ENCODE measurements at places on chromosomes 7 and 10. TPM values are rescaled to one million over a fixed set of nuclear protein-coding genes. Genes with fewer than 3 reads are reported as not detected.
A peak's percentile ranks its signal among the peaks of the same experiment; 100 is the strongest.

DNA sequence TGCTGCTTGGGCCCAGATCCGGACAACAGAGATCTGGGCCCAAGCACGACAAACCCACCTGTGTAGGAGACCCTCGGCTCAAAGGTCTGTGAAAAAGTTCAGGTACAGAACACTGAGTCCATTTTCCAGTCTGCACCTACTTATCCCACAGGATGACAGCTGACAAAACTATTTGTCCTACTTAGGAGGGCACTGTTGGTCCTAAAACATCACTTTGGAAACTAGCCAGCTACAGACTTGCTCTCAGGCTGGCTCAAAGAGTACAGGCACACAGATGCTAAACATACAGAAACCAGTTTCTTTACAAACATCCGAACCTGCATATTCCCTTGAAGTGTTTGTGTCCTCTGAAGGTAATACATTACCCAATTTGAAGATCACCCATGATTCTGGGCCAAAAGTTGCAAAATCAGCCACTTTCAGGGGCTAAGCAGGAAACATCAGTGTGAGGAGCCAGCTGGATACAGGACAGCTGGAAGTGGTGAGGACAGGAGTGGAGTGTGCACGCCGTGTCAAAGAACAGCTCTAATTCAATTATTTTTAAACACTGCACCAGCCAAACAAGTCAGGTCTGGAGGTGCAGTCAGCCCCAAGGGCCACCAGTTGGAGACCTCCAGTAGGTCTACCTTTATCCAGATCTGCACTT lies 88.5 kb downstream of the NOC3L start:
- no peak overlapping the region for H3K27ac ChIP-seq
- H3K27me3 ChIP-seq = peaks cover 4% of the 10 kb centered on the region
- DNase-seq = no peak
- no peaks in the 10 kb centered on the region for H3K36me3 ChIP-seq

DNA sequence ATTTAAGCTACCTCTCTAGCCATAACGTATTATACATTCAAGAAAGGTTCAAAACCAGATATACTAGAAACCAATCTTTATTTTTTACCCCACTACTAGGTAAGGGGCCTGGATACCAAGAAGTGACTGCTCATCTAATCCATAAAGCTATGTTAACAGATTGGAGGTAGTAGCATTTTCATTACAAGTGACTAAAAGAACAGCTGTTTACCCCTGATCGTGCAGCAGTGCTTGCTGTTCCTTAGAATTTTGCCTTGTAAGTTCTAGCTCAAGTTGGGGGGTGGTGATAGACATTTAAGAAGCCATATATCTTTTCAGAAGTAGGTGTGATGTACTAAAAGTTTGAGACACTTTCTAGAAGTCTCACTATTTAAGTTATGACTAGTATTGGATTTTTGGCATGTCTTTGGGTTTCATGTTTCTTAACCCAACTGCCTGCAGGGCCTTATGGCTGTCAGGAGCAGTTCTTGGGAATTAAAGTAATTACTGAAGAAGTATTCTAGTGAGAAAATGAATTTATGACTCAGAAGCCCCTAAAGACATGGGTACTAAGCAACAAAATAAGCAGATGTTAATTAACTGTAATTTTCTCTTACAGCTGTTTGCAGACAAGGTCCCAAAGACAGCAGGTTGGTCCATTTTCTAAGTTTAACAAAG lies 2.3 kb downstream of the PPIA start:
- H3K4me3 ChIP-seq = peak overlapping the region; percentile 91
- H3K27me3 ChIP-seq = no peaks in the 10 kb centered on the region
- H3K36me3 ChIP-seq = peaks cover 31% of the 10 kb centered on the region
- peak overlapping the region; percentile 5 for H3K27ac ChIP-seq
- H3K4me1 ChIP-seq = peaks cover 10% of the 10 kb centered on the region

DNA sequence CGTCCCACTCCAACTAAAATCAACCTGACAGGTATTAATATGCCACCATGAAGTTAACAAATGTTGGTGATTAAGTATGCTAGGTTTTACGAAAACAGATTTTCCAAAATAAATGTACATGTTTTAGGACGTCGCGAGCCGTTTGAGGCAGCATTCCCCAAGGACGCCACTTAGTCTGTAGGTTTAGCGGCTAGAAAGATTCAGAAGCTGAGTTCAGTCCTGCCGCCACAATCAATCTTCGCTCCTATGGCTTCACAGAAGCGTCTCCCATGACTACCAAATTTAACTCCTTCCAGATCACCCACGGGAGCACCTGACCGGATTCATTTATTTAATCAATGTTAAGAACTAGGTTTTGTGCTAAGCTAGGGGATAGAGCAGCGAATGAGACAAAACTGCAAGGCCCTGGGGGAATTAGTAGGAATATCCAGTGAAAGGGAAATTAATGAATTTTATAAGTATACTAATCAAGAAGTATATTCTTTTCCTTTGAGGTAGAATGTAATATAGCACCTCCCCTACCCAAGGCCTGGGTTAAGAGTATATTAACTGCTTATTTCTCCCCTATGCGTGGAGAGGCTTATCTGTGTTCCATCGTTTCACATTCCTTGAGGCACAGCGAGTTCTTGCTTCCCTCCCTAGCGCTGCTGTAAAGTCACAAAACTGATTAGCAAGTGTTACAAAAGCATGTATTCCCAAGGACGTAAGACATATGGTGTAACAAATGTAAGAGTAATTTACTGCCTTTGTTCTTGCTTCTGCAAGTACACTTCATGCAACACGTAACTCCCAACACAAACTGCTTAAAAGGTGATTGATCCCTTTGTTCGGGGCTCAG lies 994 bp upstream of the CYP51A1 start:
- H3K27me3 ChIP-seq = no peaks in the 10 kb centered on the region
- peaks cover 18% of the 10 kb centered on the region for H3K4me1 ChIP-seq
- H3K27ac ChIP-seq = peak overlapping the region; percentile 95
- H3K4me3 ChIP-seq = peak overlapping the region; percentile 81

DNA sequence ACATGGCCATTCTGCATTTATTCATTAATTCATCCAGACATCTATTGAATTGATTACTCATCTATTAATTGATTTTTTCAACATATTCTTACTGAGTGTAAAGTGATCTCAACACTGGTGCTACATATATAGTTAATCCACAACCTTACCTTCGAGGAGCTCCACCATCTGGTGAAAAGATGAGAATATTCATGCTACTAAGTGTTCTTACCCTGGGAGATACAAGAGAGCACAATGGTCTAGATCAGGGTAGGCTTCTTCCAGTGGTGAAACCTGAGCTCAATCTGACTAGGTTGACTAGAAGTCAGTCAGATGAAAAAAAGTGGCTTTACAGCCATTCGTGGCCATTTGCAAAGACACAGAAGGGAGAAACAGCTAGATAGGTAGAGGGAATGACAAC lies 507.4 kb downstream of the ANKRD7 start:
- H3K27ac ChIP-seq = no peak overlapping the region
- H3K4me3 ChIP-seq = no peak overlapping the region
- H3K27me3 ChIP-seq = no peaks in the 10 kb centered on the region
- H3K4me1 ChIP-seq = no peaks in the 10 kb centered on the region

- no peaks in the 10 kb centered on the region for H3K4me1 ChIP-seq
- H3K27me3 ChIP-seq = no peaks in the 10 kb centered on the region
- H3K4me3 ChIP-seq = no peak overlapping the region
- no peaks in the 10 kb centered on the region for H3K36me3 ChIP-seq
Measured at GRCh38 chr10:95411635-95412034, 120.8 kb upstream of the PDLIM1 start.

DNA sequence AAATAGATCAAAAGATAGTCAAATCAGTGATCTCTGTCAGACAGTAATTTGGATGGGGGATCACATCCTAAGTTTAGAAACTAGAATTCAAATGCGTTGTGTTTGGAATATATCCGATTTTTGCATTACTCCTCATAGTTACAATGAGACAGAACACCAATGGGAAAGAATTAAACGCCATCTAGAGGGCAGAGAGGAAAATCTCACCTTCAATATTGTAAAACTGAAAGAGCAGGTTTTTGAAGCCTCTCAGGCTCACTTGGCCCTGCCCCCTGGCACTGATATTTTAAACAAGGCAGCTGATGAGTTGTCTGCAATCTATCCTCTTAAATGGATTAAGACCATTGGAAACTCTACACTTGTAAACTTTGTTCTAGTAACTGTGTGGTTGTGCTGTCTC lies 17.7 kb downstream of the FRG2B start:
- H3K27me3 ChIP-seq = no peaks in the 10 kb centered on the region
- peak; percentile 6 for DNase-seq
- no peak overlapping the region for H3K4me3 ChIP-seq
- H3K36me3 ChIP-seq = no peaks in the 10 kb centered on the region

- DNase-seq = no peak
- no peak overlapping the region for H3K27ac ChIP-seq
- no peak overlapping the region for H3K4me3 ChIP-seq
- H3K27me3 ChIP-seq = peaks cover 6% of the 10 kb centered on the region
- H3K36me3 ChIP-seq = no peaks in the 10 kb centered on the region
Measured at GRCh38 chr10:60517805-60518204, 128.1 kb upstream of the ANK3 start.

GRCh38 chr7:11557627-11558026 lies 274.4 kb downstream of the THSD7A start:
- H3K27ac ChIP-seq = no peak overlapping the region
- no peaks in the 10 kb centered on the region for H3K36me3 ChIP-seq
- H3K4me1 ChIP-seq = no peaks in the 10 kb centered on the region
- no peaks in the 10 kb centered on the region for H3K27me3 ChIP-seq
- H3K4me3 ChIP-seq = no peak overlapping the region

DNA sequence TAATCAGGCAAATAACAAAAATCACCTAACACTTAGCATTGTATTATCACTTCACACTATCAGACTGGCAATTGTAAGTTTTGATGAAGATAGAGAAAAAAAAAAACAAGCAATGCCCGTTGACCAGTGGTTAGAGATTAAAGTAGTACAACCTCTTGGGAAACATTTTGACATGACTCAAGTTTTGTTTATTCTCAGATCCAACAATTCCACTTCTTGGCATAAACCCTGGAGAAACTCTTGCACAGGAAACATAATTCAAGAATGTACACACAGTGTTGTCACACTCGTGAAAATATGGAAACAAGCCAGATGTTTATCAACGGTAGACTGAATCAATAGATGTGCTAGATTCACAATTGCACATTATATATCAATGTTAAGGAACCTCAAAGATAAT lies 37.2 kb downstream of the FRMD4A start:
- peaks cover 6% of the 10 kb centered on the region for H3K27me3 ChIP-seq
- H3K4me1 ChIP-seq = no peaks in the 10 kb centered on the region
- peak; percentile 16 for DNase-seq
- H3K4me3 ChIP-seq = no peak overlapping the region
- no peaks in the 10 kb centered on the region for H3K36me3 ChIP-seq

GRCh38 chr7:23469961-23470250 lies 385 bp downstream of the IGF2BP3 start:
- H3K4me3 ChIP-seq = peak overlapping the region; percentile 96
- H3K27me3 ChIP-seq = peaks cover 2% of the 10 kb centered on the region
- DNase-seq = no peak
- H3K27ac ChIP-seq = peak overlapping the region; percentile 74

DNA sequence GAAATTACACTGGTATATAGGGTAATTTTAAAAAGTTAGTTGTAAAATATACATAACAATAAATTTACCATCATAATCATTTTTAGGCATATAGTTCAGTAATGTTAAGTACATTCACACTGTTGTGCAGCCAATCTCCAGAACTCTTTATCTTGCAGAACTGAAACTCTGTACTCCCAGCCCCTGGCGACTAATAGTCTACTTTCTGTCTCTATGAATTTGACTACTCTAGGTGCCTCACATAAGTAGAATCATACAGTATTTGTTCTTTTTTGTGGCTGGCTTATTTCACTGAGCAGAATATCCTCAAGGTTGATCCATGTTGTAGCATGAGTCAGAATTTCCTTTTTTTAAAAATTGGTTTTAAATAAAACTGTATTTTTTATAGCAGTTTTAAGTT lies 41.4 kb downstream of the NRF1 start:
- no peaks in the 10 kb centered on the region for H3K27me3 ChIP-seq
- DNase-seq = no peak
- H3K27ac ChIP-seq = no peak overlapping the region
- H3K36me3 ChIP-seq = peaks cover 5% of the 10 kb centered on the region
- H3K4me3 ChIP-seq = no peak overlapping the region
- no peaks in the 10 kb centered on the region for H3K4me1 ChIP-seq

DNA sequence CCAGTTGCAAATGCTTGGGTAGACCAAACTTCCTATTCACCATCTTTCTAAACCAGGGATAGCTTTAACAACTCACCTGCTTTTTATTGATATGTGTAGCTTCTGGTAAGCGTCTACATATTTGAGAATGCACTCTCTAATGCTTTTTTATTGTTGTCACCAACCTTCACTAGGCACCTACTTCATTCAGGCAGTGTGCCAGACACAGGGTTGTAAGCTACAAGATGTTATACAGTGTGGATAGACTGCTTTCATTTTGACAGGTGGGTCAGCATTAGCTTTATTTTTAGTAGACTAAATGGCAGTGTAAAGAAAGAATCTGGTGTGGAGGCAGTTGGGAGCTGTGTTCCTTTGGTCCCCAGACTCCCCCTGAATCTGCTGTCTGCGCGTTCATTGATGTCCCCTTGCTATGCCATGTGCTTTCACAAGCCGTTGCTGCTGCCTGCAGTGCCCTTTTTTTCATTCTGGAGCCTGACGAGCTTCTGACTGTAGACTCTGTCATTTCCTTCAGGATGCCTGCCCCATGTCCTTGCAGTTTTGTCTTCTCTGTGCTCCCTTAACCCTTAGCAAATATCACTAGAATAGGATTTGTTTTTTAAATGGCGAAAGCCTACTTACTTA lies 32.1 kb downstream of the NRF1 start:
- no peaks in the 10 kb centered on the region for H3K27me3 ChIP-seq
- no peaks in the 10 kb centered on the region for H3K36me3 ChIP-seq
- peak; percentile 54 for DNase-seq
- no peak overlapping the region for H3K4me3 ChIP-seq
- peaks cover 16% of the 10 kb centered on the region for H3K4me1 ChIP-seq

GRCh38 chr7:95330204-95330960 lies 6.0 kb upstream of the PON1 start:
- no peaks in the 10 kb centered on the region for H3K4me1 ChIP-seq
- DNase-seq = peak; percentile 34
- peaks cover 2% of the 10 kb centered on the region for H3K27me3 ChIP-seq
- H3K27ac ChIP-seq = no peak overlapping the region

GRCh38 chr10:30493609-30494530 lies 59.9 kb downstream of the MAP3K8 start:
- no peak overlapping the region for H3K4me3 ChIP-seq
- no peaks in the 10 kb centered on the region for H3K36me3 ChIP-seq
- H3K27me3 ChIP-seq = peaks cover 15% of the 10 kb centered on the region
- H3K4me1 ChIP-seq = no peaks in the 10 kb centered on the region
- H3K27ac ChIP-seq = no peak overlapping the region

The TUBAL3 gene
- total RNA-seq = not detected

The DIP2C gene
- total RNA-seq = 10.7 TPM

The GRM8 gene
- not detected for total RNA-seq

The SPDYE2B gene
- total RNA-seq = not detected

The FKBP6 gene
- not detected for total RNA-seq

The THSD7A gene
- total RNA-seq = 12.7 TPM

The SPDYE6 gene
- not detected for total RNA-seq
